ENCODE measurements at places on chromosomes 6 and 20.

- no peak for DNase-seq
These were observed 83.3 kb downstream of the SPTLC3 start for GRCh38 chr20:13092111-13092510.

DNA sequence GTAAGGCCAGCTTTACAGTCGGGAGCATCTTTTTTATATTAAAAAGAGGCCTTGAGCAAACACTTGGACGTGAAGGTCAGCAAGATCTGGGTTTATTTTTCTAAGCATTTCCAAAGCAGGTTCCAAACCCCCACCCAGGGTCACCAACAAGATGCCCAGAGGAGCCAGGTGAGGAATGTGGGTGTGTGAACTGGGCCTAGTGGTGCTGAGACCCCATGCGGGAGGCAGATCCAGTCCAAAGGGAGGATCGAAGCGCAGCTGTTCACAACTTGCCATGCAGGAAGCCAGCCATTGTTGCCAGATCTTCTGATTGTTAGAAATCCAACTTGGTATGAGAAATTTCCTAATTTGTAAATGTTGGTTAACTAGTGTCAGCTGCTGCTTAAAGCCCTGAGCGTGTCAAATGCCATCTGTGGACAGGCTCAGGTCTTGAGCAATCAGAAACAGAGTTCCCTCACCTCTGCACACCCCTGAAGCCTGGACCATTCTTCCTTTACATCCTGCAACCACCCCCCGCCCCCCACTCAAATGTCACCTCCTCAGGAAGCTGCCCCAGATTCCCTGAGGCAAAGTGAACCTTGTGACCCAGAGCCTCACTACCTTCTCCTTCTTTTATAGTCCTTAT lies 46.5 kb downstream of the NFATC2 start:
- DNase-seq = no peak

DNA sequence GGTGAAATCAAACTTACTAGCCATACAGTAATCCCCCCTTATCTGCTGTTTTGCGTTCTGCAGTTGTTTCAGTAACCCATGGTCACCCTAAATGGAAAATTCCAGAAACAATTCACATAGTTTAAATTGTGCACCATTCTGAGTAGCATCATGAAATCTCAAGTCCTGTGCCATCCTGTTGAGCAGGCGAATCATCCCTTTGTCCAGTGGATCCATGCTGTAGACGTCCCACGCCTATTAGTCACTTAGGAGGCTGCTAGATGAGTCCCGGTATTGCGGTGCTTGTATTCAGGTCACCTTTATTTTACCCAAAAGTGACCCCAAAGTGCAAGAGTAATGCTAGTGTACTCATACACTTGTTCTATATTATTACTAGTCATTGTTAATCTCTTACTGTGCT lies 46.4 kb downstream of the HECA start:
- DNase-seq = no peak

GRCh38 chr6:24723270-24723669 lies 4.3 kb upstream of the C6orf62 start:
- no peak for DNase-seq

- no peak for DNase-seq
These were observed 10.7 kb downstream of the ZBTB24 start for GRCh38 chr6:109472132-109472995.

GRCh38 chr6:149852180-149852579 lies 12.0 kb downstream of the LRP11 start:
- no peak for DNase-seq

Measured in stimulated activated CD4-positive, alpha-beta T cell treated with anti-CD3 and anti-CD28 coated beads, Interleukin-2, amount 100 ng/mL, for 4 hours (primary cell).